Naive thymus-derived CD8-positive, alpha-beta T cell (primary cell): ENCODE measurements at places on chromosomes 2 and 18. TPM values are rescaled to one million over a fixed set of nuclear protein-coding genes. Genes with fewer than 3 reads are reported as not detected.

GRCh38 chr18:363301-364085 lies 95.6 kb upstream of the THOC1 start:
- H3K27ac ChIP-seq: no peak overlapping the region
- no peak for DNase-seq
- H3K4me1 ChIP-seq: no peaks in the 10 kb centered on the region
- H3K27me3 ChIP-seq: peaks cover 3% of the 10 kb centered on the region

DNA sequence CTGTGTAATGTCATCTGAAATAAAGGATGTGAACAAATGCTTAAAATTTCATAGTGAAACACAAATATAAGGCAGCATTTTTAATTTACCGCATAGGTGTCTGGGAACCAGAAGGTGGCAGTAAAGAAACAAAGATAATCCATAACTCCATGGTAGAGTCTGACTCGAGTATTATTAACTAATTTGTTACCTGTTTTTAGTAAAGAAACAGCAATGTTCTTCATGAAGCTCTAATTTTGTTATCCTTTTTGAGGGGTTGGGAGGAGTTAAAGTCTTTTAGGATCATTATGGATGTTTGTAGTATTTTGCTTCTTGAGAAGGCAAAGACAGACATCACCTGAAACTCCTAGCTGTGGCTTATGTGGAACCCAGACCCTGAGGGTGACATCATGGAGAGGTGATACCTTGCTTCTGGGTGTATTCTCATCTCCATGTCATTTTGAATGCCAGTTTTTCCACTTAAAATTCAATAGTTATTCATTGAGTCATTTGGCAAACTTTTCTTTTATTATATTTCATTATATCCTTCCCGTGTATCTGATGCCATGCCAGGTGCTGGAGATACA lies 286.2 kb upstream of the EPAS1 start:
- peak; percentile 28 for DNase-seq
- no peaks in the 10 kb centered on the region for H3K27me3 ChIP-seq
- no peak overlapping the region for H3K4me3 ChIP-seq
- peaks cover 21% of the 10 kb centered on the region for H3K36me3 ChIP-seq

DNA sequence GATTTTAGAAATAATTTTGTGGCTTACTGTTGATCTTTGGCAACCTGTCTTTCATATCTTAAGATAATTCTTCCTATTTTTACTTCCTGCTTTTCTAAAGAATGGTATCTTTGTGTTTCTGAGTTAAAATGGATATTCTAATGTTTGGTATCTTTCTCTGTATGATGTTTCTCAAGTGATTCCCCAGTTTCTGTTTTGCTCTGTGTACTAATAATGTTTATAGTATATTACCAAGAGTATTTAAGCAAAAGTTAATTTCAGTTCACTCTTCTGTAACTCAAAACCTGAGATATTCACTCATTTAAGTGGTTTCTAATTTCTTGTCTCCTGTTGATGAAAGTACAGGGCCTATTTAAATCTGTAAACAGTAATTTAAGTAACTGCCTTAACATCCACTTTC lies 58.3 kb downstream of the CCDC150 start:
- no peaks in the 10 kb centered on the region for H3K36me3 ChIP-seq
- no peaks in the 10 kb centered on the region for H3K4me1 ChIP-seq
- no peaks in the 10 kb centered on the region for H3K27me3 ChIP-seq
- no peak overlapping the region for H3K4me3 ChIP-seq
- no peak for DNase-seq

- H3K36me3 ChIP-seq: no peaks in the 10 kb centered on the region
- DNase-seq: no peak
- no peak overlapping the region for H3K4me3 ChIP-seq
Measured at GRCh38 chr2:207502577-207503198, 27.1 kb upstream of the CREB1 start.

DNA sequence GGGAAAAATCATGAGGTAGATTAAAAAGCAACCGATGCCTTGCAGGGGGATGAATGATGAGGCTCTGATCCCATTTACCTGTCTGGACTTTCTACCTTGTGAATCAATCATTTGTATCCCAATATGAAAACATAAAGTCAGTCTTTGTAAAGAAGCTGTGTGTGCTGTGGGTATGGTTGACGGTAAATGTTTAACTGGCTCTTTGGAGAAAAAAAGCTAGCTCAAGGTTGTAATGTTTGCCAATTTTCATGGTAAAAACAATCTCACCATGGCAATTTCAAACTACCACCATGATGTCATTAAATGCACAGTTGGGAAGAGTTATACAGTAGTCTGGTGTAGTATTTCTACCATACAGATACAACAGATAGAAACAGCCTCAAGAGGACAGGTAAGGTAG lies 14.6 kb downstream of the TTR start:
- H3K36me3 ChIP-seq: no peaks in the 10 kb centered on the region
- DNase-seq: no peak
- no peaks in the 10 kb centered on the region for H3K4me1 ChIP-seq
- no peak overlapping the region for H3K4me3 ChIP-seq

DNA sequence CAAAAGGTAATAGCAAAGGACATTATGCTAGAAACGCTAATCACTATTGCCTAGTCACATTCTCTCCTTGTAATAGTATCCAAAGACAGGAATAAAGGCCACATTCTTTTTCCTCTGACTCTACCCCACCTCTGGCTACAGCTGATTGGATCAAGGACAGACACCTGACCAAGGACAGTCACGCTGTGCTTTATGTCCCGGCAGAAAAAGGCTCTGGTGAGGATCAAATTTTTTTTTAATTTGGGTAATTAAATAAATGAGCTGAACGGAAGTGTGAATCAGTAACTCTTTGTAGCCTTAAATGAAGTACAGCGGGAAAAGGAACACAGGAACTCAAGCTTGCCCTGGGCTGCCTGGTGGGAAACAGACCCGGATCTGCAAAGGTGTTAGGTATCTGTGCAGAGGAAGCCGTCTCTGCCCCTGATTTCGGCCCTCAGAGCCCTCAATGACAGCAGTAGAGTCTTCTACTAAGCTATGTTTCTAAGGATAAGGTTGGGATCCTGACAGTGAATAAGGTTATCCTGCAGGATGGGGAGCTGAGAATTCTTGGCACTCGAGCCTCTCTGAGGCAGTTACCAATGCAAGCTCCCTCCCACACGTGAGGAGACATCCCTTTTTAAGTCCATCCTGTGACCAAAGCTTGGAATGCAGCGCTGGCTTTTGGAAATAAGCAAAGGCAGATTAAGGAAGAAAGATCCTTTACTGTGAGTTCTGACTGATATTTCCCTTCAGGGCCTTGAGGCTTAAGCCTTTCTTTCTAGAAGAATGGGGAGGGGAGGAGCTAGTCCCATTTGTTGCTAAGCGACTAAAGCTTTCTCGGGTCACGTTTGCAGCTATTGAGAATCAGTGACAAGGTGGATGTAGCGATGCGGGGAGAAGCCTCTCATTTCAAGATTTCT lies 37.8 kb upstream of the IKZF2 start:
- no peak overlapping the region for H3K27ac ChIP-seq
- H3K36me3 ChIP-seq: no peaks in the 10 kb centered on the region
- H3K27me3 ChIP-seq: no peaks in the 10 kb centered on the region
- H3K4me1 ChIP-seq: no peaks in the 10 kb centered on the region
- no peak for DNase-seq

The DRC1 gene
- not detected for polyA plus RNA-seq

The HOXD13 gene
- not detected for polyA plus RNA-seq

The RBFA gene
- polyA plus RNA-seq: 15.1 TPM
